NCI-H2081 treated with DMSO at 0.1 percent for 48 hours (cell line): ENCODE measurements at places on chromosomes 2 and 18.

GRCh38 chr2:239278941-239279365 lies 121.9 kb downstream of the HDAC4 start:
- DNase-seq: no peak

GRCh38 chr2:43568228-43568627 lies 27.6 kb downstream of the THADA start:
- no peak for DNase-seq

DNA sequence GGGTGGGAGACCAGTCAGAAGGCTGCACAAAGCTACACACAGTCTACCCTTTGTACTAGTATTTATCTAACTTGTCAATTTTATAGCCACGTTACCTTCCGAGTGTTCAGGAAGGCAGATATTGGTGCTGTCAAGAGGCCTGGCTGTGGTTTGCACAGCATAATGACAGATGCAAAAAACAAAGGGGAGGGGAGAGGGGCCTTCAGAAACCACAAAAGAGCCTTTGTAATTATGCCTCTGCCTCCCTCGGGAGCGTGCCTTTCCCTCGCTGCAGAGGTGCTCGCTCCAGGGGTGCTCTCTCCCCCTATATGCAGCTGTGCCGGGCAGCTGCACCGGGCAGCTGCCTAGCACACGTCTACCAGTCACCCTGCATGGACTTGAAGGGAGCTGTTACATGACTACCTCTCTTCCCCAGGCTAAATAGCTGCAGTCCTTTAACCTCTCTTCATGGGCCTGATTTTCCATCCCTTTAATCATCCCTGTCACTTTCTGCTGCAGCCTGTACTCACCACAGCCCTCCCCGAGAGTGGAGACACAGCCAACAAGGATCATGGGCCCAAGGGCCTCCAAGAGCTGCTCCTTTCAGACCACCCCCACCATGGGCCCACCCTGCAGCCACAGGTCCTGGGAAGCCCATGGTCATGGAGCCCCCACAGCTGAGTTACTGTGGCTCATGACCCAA lies 168.4 kb upstream of the PKDCC start:
- no peak for DNase-seq

- no peak for DNase-seq
Measured at GRCh38 chr2:86788881-86789686, 1.6 kb downstream of the CD8A start.

GRCh38 chr2:62076980-62077638 lies 118.8 kb upstream of the B3GNT2 start:
- no peak for DNase-seq

GRCh38 chr2:74259733-74260132 lies 61.3 kb downstream of the MTHFD2 start:
- no peak for DNase-seq

DNA sequence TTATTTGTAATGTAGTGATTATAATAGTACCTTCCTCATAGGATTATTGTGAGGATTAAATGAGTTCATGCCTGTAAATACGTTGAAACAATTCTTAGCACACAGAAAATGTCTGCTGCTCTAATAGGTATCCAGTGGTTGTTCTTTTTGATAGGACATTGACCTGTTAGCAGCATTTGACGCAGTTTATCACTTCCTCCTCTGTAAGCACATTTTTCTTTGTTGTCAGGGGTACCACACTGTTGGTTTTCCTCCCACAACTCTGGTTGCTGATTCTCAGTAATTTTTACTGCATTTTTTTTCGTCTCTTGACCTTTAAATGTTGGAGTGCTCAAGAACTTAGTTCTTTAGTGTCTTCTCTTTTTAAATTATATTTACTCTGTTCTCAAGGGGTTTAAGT lies 15.4 kb downstream of the PPM1B start:
- DNase-seq: no peak

DNA sequence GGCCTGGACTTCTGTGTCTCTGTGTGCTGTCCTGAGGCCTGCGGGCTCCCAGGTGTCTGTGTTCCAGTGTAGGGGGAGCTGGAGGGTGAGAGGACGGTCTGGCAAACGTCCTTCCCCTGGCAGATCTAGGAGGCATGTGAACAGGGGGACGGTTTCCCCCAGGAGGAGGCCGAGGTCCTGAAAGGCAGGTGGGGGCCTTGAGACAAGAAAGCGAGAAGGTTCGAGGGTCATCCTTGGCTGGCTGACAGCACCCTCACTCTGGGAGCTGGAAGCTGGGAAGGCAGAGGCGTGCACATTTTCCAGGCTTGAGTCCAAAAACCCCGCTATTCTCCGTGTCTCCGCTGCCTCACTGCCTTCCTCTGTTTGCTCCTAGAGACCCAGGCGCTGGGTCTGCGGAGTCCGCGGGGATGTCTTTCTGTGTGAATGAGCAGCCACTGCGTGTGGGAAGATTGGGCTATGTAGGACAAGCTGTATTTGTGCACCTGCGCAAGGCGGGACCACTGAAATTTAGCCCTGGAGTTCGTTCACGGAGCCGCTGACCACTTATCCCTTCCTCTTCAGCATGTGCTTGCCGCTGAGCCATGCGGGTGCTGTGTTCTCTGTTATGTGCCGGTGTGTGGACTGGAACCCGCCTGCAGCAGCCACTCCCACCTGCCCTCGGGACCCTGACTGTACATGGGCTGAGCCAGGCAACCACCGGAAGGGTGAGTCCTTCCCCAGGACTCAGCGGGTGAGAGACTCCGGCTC lies 43.7 kb downstream of the TWIST2 start:
- DNase-seq: no peak

DNA sequence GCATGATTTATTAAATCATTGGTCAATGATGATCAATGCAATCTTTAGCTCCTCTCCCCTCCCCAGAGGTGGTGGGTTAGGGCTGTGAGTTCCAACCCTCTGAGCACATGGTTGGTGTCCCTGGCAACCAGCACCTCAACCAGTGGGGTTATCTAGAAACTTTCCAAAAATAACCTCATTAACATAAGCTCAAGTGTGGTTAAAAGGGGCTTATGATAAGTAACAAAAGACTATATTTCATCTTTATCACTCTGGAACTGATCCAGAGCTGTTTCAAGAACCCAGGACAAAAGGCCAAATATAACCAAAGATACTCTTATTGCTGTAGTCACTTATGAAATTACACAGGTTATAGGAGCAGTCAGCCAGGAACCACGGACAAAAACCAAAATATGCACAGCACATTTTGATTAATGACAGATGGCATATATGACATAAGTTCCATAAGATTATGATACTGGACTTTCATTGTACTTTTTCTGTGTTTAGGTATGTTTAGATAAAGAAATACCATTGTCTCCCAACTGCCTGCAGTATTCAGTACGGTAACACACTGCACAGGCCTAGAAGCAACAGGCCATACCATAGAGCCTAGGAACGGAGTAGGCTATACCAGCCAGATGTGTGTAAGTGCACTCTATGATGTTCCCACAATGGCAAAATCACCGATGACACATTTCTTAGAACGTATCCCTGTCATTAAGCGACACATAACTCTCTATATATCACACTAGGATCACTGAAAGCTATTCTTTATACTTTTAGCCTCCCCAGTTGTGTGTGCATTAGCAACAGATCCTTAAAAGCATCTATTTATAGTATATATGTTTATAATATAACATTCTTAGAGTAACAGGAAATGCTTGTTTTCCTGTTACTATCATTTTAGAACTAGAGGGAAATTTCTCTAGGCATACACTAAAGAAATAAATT lies 31.9 kb downstream of the KIDINS220 start:
- no peak for DNase-seq

DNA sequence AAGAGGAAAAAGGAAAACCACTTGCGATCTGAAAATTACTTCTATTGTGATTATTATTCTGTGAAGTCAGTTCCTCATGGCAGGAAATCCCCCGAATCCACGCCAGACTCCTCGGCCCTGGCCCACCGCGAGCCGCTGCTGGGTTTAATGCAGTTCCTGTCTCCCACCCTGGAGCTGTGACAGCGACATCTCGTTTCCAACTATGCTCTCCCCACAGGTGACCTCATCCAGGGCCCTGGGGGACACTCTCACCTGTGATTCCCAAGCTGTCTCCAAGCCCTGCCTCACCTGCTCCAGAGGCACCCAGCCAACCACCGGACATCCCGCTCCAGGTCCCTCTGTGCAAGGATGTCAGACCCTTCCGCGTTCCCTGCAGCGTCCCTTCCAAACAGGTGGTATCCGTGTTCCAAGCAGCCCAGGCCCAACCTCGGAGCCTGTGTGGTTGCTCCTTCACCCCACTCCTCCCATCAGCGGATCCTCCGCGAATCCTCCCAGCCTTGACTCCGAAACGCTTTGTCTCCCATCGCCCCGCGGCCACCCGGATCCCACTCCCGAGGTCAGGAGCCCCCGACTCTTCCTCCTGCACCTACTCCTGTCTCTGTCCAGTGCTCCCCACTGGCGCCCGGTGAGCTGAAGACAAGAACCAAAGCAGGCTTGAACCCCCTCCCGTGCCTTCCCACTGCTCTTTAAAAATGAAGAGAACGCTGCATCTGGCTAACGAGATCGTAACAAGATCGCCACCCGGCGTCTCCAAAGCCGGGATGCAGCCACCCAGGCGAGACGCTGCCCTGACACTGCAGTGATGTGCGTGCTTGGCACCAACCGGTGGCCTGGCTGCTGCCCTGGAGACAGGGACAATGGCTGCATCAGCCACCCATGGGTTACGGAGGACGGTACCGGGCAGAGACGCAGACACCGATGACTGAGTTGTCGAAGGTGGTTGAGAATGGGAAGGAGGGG lies 96.5 kb downstream of the NDUFA10 start:
- no peak for DNase-seq

DNA sequence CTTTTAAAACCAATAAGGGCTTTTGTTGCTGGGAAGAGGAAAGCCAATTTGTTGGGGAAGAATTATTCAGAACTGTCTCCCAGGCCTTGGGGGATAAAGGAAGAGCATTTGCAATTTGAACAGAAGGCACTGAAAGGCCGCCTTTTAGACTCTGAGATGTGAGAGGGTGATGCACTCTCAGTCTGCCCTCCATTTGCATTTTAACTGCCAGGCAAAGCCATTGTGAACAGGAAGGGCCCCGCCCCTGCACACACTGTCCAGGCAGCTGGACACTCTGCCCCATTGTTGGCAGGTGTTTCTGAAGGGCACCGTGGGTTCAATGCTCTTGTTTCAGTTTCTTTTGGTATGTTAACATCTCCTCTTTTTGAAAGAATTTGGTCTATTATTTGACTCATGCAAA lies 169.5 kb upstream of the COPS8 start:
- DNase-seq: no peak

GRCh38 chr2:144886862-144887261 lies 366.9 kb upstream of the ZEB2 start:
- no peak for DNase-seq

- DNase-seq: no peak
Measured at GRCh38 chr2:216855079-216855478, 4.8 kb downstream of the TNP1 start.

GRCh38 chr18:48828691-48829442 lies 121.9 kb downstream of the SMAD7 start:
- no peak for DNase-seq

- DNase-seq: no peak
Measured at GRCh38 chr2:6493266-6493665, 372.4 kb downstream of the CMPK2 start.

GRCh38 chr2:86375623-86376022 lies 38.2 kb upstream of the REEP1 start:
- no peak for DNase-seq

GRCh38 chr18:34627137-34627920 lies 82.8 kb upstream of the DTNA start:
- no peak for DNase-seq

DNA sequence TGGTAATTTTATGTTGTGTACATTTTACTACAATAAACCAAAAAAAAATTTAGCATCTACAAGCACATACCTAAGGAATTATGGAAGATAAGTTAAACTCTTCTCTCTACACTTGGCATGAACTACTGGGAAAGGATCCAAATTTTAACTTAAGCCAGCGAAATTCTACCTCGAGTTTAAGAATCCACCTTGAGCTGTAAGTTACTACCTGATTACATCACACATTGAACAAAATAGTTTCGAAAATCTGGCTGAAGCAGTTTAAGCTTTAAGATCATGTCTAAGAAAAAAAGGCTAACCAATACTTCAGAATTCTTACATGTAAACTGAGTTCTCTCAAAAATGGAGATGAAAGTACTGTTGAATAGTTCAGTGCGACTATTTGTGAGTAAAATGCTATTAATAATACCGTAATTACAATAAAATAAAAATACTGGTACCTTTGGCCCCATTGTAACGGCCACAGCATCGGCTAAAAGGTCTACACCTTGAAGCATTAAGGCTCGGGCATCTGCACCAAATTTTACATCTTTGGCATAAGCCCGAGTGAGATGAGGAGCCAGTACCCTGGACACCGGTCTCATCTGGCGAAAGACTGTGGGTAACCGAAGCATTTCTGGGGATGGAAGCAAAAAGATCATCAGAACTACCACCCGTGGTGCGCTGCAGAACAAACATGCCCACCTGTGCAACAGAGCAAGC lies 1.3 kb downstream of the HSPD1 start:
- DNase-seq: no peak

- DNase-seq: no peak
Measured at GRCh38 chr18:50523165-50523564, 36.7 kb upstream of the MAPK4 start.

DNA sequence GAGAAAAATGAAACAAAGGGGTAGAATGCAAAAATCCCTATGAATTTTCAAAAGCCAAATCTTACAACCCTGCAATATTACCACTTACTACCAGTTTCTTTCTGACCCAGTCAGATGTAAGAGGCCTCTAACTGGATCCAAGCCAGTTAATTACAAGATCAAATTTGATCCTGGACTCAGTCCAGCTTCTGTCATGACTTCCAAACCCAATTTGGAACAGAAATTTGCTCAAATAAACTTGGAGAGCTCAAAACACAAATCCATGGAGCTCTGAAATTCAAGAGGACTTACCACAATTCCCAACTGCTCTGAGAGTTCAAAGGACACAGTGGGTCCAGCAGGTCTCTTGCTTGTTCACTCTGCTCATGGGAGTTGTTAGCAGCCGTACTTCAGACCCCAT lies 1271.7 kb upstream of the SLC39A10 start:
- no peak for DNase-seq

GRCh38 chr2:46549166-46549844 lies 69.9 kb downstream of the TMEM247 start:
- DNase-seq: no peak

DNA sequence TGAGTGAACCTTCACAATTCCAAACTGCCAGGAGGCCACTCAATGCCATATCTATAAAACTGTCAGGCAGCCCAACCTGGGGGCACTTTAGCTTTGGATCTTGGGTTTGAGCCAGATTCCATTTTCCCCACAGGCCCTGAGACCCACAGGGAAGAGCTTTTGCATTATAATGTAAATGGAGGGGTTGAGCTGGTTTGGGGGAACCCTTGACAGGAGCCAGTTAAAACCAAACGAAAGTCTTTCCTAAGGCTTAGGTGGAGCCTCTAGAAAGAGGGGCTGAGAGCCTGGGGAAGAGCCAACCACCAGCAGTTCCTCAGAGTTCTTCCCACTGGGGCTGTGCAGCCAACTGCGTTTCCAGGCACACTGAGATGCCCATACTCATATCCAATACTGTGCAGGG lies 42.7 kb downstream of the BCL11A start:
- DNase-seq: no peak

DNA sequence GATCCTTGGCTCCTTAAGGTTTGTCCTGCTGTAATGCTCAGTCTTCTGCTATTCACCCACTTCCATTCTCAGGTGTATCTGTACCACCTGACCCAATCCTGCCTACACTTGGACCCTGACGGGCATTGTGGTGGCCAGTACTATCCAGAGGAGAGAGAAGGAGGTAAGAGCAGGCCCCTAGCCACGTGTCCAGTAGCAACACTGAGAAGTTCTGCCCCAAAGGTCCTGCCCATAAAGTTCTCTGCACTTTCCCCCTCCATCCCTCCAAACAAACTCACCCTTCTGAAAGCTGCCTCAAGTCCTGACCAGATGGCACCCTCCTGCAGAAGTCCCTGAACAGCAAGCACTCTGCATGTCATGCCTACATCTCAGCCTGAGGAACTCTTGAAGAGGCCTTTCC lies 18.3 kb downstream of the TTC32 start:
- DNase-seq: no peak
